ENCODE measurements at places on chromosomes 7 and 10. TPM values are rescaled to one million over a fixed set of nuclear protein-coding genes. Genes with fewer than 3 reads are reported as not detected.

Gene SEMA3C
- total RNA-seq: 0.13 TPM

Gene OPN4
- not detected for total RNA-seq

Gene OR2A1
- total RNA-seq: not detected

Gene CASD1
- total RNA-seq: 21.4 TPM

DNA sequence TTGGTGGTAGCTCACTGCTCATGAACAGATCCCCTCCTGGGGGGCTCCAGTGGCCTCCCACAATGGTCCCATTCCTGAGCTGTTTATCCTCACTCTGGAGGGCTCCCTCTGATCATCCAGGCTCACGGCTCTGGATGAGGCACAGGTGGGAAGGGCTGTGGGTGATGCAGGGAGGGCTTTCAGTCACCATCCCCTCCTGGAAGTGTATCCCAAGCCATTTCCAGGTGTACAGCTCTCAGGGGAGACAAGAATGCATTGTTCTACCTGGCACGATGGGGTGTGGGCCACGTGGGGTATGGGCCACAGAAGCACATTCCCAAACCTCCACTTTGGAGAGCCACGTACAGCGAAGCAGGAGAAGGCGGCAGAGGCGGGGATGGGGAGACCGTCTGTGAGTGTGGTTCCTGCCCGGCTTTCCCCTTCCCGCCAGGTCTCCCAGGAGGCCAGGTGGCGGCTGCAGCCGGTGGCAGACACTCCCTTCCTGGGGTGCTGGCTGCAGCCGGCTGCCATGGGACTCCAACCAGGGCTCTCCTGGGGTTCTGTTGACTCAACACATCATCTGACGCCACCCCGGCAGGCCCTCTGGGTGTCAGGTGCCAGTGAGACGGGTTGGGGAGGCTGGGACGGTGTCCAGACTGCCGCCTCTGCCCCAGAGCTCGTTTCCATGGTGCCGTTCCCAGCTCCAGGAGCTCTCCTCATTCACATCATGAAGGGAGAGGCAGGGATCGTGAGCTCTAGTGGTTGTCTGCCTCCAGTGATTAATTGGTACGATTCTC is 169.7 kb upstream of the RHEB start:
- H3K27ac ChIP-seq: no peak overlapping the region
- H3K36me3 ChIP-seq: no peaks in the 10 kb centered on the region
- peaks cover 11% of the 10 kb centered on the region for H3K27me3 ChIP-seq
- peaks cover 12% of the 10 kb centered on the region for H3K4me1 ChIP-seq

- H3K27me3 ChIP-seq: peaks cover 7% of the 10 kb centered on the region
- no peaks in the 10 kb centered on the region for H3K4me1 ChIP-seq
- no peak overlapping the region for H3K27ac ChIP-seq
Observed at GRCh38 chr10:130737621-130738020, 573.9 kb downstream of the TCERG1L start.

DNA sequence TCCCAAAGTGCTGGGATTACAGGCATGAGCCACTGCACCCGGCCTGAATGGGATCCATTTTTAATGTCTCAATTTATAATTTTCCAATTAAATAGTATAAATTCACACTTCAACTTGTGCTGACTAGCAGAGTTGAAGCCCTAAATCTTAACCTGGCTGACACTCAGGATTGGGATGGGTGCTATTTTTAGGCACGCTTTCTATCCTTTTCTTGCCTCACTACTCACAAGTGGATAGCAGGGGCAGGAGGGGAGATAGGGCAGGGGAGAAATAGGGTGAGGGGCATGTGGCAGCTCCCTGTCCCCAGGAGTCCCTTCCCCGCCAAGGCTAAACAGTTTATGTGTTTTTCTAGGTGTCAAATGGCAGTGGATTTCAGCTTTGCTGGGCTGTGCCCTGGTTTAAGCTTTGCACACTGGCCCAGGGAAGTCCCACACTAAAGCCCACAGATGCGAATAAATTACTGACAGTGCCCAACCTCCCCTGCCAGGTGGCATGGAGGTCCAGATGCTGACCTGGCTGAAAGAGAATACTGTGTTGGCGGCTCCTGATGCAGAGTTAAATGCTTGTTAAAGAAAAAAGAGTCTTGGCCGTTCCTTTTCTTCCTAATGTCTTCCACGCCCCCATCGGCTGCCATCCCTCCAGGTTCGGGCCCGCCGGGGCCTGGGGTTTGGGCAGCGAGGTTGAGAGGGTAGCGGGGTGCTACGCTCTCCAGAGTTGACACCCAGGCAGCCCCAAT is 36.2 kb upstream of the EFCAB10 start:
- H3K27ac ChIP-seq: no peak overlapping the region
- peaks cover 2% of the 10 kb centered on the region for H3K36me3 ChIP-seq
- no peak overlapping the region for H3K4me3 ChIP-seq
- H3K27me3 ChIP-seq: no peaks in the 10 kb centered on the region
- DNase-seq: no peak

GRCh38 chr10:83075815-83076355 is 1063.4 kb upstream of the GHITM start:
- no peaks in the 10 kb centered on the region for H3K4me1 ChIP-seq
- no peak overlapping the region for H3K27ac ChIP-seq
- no peak overlapping the region for H3K4me3 ChIP-seq
- DNase-seq: no peak
- no peaks in the 10 kb centered on the region for H3K36me3 ChIP-seq

Data from HepG2 (cell line).